Germinal center (tissue), 1 donor: ENCODE measurements at places on chromosomes 11 and 22.

- no peak for DNase-seq
These were observed 87.5 kb downstream of the TMEM135 start for GRCh38 chr11:87125257-87125656.

DNA sequence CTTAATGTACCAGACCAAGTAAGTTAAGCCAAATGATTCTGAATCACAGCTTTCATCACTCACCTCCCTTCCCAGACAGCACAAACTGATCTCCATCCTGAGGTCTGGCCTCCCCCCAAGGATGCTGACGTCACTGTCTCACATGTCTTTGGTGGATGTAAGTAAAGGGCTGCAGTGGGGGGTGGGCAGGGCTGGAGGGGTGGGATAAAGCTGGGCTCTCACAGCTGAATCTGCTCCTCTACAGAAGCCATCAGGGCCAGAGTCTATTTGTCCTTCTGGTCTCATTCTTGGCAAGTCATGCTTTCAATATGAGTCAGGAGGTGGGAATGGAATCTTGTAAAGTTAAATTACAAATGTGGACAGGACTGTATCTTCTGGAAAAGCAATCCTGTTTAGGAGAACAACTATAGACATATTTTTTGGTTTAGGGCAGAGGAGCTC, 32.7 kb downstream of the P4HA3 start:
- DNase-seq = no peak

DNA sequence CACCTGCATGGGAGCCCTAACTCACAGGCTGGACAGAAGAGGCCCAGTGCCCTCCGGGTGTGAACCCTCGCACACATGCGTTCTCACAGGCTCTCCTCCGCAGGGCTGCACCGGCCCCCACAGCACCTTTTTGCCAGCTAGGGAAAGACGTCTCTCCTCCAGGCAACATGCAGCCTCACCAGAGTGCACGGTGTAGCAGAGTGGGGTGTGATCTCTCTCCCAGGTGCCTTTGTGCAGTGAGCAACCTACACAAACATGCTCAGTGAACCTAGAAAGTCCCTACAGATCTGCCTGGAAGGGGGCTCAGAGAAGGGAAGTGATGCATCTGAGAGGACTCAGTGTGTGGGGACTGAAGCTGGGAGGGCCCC, 3.7 kb upstream of the CARNS1 start:
- DNase-seq = no peak

DNA sequence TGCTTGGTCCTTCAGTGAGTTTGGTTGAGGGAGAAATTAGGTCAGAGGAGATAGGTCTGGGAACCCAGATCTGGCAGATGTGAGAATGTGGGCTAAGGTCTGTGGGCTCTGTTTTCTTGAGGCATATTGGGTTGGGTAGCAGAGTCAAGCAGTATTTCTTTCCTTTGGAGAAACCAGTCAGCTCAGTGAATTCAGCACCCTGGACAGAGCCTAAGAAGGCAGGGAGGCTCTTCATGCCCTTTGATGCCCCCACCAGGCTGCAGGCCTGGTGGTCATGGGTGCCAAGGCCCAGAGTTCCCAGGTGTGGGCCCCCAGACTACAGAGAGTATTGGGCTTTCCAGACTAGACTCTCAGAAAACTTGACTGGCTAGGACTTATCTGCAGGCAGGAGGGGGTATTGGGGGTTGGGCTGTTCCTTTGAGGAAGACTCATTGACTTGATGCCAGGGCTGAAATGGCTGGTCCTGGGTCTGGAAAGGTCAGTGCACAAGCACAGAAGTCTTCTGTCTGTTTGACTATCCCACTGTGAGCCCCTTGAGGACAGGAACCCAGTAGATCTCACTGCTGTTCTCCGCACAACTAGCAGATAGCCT, 45.3 kb upstream of the NECTIN1 start:
- no peak for DNase-seq

GRCh38 chr11:102874852-102875251, at the start of gene MMP12:
Gene MMP12 (minus strand): TSS chr11:102874982. CDS start chr11:102874937, 45 bp downstream.
- DNase-seq = no peak

GRCh38 chr22:44139773-44140172, 41.0 kb upstream of the PARVG start:
- DNase-seq = no peak

DNA sequence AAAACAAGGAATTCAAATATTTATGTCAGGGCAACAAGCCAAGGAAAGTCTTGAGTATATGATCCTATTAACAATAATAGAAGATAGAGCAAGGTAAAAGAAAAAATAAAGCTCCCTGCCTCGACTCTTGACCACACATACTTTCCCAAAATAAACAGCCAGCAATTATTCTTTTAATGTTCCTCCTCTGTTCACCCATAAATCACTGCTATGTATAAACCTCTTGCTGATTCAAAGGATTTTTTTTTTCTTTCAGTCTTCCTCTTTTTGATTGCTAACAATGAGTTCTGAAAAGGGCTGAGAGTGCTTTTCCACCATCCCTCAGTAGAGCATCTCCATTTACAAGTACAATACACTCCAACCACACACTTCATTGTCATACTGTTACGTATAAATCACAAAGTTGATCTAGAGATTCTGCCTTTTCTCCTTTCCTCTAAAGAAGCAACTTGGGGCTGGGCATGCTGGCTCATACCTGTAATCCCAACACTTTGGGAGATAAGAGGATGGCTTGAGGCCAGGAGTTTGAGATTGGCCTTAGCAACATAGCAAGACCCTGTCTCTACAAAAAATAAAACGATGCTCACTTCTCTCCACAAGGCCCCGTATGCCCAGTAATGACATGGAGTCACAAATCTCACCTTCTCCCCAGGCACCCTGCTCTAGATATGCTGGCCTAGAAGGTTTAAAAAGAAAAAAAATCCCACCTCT, 24.0 kb downstream of the RAB30 start:
- no peak for DNase-seq

DNA sequence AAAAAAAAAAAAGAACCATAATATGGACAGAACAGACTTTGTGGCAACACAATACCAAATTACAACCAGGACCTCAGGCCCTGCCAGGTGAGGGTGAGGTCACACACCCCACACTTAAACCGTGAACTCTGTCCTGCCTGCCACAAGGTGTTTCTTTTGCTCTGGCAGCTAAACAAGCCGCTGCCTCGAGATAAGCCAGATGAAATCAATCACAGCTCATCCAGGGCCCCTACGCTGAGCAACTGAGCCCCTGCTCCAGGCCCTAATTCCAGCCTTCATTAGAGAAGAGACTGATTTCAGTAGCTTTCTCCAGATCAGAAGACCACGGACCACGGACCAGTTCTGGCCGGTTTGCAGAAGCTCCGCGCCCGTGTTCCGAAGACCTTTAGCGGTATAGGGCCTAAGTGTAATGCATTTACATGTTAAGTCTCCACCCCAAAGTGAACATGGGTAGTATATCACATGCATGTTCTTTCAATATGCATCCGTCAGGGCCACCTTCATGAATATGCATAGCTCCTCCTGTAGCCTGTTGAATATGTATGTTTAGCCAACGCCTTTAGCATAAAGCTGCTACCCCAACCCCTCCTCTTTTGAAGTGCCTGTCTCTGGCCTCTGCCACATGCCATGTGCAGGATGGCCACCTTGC, 14.8 kb upstream of the RAC2 start:
- DNase-seq = no peak

DNA sequence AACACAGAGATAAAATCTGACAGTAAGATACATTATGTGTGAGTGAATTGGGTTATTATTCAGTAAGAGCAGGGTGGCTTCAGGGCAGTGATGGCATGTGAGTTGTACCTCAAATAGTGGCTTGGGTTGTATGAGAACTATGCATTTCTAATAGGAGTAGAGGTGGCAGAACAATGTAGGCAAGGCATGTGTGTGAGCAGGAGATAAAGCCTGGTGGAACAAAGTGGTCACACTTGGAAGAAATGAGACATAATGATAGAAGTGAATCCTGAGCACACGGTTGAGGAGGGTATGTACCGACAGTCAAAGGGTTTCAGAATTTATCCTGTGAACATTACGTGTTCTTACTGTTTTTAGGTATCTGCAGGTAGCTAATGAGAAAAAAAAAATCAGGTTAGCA, 159.3 kb downstream of the CASP12 start:
- no peak for DNase-seq

- no peak for DNase-seq
These were observed 336.8 kb downstream of the CADM1 start for GRCh38 chr11:115167456-115167855.

DNA sequence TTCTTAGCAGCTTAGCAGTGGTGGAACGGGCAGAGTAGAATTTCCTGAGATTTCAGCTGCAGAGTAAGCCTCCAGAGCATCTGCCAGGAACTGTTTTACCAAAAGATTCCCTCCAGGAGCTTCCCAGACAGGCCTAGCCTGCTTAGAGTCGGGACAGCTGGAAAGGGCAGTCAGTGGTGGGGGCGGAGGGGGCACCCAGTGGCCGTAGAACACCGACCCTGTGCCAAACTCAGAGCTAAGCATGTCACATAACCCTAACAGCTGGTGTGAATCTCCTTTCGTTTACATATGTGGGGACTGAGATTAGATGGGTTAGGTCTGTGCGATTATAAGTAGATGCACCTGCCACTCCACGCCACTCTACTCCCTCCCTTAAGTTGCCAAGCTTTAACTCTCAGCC, 80.0 kb upstream of the CRTAM start:
- no peak for DNase-seq

DNA sequence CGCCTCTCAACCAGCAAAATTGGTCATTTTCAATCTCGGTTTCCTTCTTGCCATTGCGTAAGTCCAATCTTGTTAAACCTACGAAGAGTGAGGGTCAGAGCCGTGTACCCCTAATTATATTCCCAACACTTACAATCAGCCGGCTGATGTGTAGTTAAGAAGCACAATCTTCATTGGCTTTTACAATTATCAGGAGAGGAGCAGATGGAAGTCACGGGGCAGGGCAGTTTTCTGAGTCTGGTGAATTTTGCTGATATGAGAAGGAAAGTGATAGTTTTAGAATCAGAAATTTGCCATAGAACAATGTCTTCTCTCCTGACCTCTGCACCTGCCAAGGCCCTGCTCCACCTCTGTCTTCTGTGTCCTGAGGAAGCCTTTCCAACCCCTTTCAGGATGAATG, 35.0 kb upstream of the ATXN10 start:
- no peak for DNase-seq

- peak; percentile 23 for DNase-seq
These were observed 34.2 kb upstream of the VPREB1 start for GRCh38 chr22:22210375-22210774.

DNA sequence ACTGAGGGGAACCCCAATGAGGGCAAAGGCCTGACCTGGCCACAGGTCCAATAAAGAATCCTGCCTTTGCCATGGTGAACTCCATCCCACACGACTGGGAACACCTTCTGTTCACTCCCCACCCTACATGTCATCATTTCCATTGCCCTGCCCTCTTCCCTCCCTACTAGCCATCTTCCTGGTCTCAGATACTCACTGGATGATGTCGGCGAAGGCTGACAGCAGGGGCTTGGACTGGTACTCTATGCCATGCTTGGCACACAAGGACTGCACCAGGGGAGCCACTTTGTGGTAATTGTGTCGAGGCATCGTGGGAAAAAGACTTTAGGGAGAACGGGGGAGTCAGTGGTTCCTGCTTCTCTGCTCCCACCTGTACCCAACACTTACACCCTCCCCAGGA, 9.9 kb downstream of the FEN1 start:
- no peak for DNase-seq

DNA sequence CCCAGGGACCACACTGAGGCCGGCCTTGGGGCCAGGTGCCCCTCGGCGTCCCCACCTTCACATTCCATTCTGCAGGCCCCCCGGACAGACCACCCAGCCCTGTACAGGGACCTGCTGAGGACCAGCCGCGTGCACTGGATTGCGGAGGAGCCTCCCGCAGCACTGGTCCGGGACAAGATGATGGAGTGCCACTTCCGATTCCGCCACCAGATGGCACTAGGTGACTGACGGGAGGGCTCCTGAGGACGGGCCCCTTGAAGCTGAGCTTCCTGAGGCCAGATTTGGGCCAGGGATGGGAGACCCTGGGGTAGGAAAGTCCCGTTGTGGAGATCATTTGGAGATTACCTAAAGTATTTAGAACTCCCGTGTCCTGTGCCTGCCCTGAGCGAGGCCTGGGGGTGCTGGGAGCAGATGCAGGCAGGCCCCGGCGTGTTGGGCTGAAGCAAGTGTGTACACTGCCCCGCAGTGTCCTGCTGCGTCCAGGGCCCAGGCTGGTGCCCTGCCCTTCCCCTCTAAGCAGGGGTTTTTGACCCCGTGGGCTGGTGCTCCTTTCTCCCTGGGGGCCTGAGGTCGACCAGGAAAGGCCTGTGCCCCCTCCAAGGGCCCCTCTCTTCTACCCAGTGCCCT, 20.0 kb downstream of the TRMU start:
- DNase-seq = peak; percentile 75

GRCh38 chr11:486189-486588, 20.9 kb downstream of the RNH1 start:
- no peak for DNase-seq
